Suprapubic skin (tissue), 4 donors: ENCODE measurements at places on chromosomes 11 and 22. TPM values are rescaled to one million over a fixed set of nuclear protein-coding genes. Genes with fewer than 3 reads are reported as not detected.

ANAPC15 gene
- total RNA-seq: 25.4 TPM

GRCh38 chr11:105447936-105448702, 161.8 kb upstream of the GRIA4 start:
- DNase-seq: no peak

PHETA2 gene
- total RNA-seq: 7.1 TPM

DNA sequence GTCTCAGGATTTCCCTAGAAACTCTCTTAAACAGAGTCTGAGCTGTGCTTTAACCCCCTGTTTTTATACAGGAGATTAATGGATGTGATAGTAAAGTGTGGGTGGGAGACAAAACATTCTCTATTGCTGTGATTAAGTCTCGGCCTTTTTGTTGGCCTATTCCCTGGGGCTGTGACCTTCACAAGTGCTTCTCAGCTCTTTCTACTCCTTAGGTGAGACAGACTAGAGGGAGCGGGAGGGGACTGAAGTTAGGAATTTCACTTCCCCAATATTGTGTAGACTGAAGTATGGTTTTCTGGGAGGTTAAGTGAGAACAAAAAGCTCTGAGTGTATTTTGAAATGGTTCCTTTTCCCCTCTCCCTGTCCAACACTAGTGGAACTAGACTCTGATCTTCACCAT, 29.8 kb upstream of the OR8B8 start:
- DNase-seq: no peak

GRCh38 chr11:10477690-10478046, 22.6 kb downstream of the AMPD3 start:
- peak; percentile 41 for DNase-seq

DNA sequence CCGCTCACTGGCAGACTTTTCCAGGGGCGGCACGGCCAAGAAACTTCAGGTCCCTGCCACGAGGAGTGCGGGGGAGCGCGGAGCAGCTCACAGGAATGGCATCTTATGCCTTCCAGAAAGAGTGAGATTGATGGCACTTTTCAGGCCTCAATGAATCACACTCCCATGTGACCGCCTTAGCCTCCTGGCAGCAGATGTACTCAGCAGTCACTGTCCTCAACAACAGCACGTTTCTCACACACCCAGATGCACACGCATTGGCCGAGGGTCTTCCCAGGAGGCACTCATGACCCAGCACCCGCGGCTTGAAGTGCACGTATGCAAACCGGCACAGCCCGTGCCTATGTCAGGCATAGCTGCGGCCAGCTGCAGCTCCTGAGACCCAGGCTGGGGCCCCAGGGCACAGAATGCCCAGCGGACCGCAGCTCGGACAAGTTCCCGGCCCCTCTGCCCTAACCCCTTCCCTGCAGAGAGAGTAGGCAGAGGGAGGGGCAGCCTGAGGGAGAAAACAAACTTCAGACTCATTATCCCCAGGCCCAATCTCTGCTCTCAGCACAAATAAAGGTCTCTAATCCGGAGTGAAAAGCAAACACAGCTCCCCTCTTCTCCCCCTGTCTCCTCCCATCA, 48.3 kb downstream of the RPUSD4 start:
- DNase-seq: peak; percentile 86

GRCh38 chr11:4539603-4540219, 5.3 kb upstream of the OR52M1 start:
- DNase-seq: no peak

DNA sequence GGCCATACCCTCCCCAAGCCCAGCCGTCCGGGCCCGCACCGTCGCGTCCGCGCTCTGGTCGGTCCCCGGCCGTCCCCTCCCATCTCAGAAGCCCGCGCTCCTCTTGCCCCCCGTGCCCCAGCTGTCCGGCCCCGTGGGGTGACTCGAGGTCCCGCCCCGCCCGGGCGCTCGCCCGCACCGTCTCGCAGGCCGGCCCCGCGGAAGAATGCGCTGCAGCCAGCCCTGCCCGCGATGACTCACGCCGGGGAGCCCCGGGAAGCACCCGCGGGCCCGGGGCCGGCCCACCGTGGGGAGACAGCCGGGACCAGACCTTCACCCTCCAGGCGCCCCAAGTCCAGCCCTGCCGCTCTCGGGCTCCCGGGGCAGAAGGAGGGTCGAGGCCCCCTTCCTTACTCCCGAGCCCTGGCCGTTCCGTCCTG, 320 bp upstream of the PHLDA2 start:
- no peak for DNase-seq

GRCh38 chr11:10305262-10305963, 540 bp downstream of the ADM start:
- DNase-seq: no peak

- peak; percentile 50 for DNase-seq
Measured at GRCh38 chr11:44266056-44266780, 43.7 kb downstream of the ALX4 start.

SCARF2 gene
- total RNA-seq: 7.6 TPM

GRCh38 chr11:40924915-40925314, 534.5 kb downstream of the LRRC4C start:
- no peak for DNase-seq

DNA sequence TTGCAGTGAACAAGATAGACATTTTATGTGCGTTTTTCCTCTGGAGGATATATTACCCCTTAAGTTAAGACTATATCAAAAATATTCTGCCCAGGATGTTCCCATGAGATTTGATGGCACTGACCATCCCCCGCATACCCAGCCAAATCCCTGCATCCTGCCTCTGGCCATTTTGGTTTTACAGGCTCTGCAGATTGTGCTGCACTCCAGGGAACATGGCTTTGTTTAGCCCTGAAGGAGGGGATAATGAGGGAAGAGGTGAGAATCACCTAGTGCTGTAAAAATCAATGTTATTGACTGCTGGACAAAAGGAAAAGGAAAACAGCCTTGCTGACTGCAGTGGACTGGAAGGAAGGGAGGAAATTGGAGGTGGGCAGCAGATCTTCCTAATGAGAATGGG, 717.4 kb downstream of the DLG2 start:
- DNase-seq: no peak

POU2AF2 gene
- not detected for total RNA-seq

DNA sequence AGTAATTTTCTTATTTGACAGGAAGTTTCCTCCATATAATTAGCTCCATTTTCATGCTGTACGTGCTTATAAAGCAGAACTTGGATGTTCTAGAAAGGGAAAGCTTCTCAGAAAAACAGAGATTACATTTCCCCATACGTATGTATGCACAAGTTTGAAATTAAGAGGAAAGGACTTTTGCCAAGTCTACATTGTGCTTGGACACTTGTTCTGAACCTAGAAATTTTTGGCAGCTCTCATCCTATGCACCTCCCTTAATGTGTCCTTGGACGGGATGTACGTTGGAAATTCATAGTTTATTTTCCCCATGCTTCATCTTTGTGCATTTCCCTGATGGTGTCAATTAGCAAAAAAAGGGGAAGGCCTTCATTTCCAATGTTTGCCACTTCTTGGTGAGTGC, 322.7 kb downstream of the BLID start:
- no peak for DNase-seq

GRCh38 chr11:1771700-1772099, 8.0 kb upstream of the CTSD start:
- DNase-seq: peak; percentile 76

NXPE2 gene
- not detected for total RNA-seq

APOL2 gene
- total RNA-seq: 21.8 TPM

FIBIN gene
- total RNA-seq: 10.1 TPM

LRRC74B gene
- total RNA-seq: not detected

DNA sequence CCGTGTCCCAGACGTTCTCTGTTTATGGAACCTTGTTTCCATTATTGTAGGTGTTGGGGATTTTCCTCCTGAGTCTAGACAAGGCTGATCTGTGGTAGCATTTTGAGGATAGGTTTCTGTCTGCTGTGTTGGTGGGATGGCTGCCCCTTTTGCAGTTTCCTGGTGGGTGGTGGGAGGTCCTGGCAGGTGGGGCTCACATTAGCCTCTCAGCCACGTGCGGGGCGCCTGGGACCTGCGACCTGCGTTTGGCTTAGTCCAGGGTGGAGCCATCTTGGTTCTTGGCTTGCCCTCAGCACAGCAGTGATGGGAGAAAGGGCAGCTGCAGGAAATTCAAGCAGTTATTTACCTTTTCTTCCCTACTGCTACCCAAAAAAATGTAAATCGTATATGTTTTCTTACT, 143.4 kb downstream of the TBC1D22A start:
- DNase-seq: no peak

DNA sequence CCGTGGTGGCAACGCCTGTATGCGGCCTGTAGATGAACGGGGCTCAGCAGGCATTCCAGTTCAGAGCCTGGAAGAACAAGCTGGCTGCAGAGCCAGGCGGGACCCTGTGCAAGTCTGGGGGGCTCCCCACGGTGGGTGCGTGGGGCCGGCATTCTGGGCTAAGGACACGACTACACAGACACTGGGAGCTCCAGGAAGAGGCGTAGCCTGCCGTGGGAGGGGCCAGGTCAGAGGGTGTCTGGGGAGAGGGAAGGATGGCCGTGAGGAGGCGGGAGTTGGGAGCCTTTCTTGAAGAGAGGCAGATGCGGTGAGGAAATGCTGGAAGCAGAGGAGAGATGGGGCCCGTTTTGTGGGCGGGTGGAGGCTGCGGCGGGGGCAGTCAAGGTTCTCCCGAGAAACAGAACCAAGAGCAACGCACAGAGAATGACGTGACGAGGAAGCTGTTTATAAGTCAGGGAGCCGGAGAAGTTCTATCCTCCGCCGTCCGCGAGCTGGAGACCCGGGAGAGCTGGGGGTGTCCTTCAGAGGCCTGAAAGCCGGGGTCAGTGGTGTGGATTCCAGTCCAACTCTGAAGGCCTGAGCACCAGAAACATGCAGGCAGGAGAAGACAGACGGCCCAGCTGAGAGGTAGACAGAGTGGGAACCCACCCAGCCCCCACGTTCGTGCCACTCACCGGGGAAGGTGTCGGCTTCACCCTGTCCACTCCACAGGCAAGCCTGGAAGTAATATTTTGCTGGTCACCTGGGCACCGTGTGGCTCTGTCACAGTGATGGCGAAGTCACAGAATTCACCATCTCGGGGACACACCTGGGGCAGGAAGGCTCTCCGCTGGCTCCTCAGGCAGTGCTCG, 529.6 kb downstream of the BRD1 start:
- DNase-seq: peak; percentile 48

EMID1 gene
- 1.6 TPM for total RNA-seq

DNA sequence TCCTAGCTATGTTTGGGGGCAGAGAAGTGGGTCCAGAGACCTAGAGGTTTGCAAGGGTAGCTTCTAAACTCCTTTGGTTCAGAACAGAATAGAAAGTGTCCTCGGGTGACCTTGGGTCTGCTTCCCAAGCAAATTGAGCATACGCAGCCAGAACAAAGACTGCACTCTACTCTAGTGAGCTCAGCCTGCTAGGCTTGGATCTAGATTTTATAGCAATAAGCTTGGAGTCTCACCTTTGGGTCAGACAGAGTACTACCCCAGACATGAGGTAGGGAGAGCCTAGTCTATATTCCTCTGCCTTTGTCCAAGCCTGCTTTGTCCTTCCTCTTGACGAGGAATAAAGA, 52.6 kb upstream of the ELF5 start:
- no peak for DNase-seq

DNA sequence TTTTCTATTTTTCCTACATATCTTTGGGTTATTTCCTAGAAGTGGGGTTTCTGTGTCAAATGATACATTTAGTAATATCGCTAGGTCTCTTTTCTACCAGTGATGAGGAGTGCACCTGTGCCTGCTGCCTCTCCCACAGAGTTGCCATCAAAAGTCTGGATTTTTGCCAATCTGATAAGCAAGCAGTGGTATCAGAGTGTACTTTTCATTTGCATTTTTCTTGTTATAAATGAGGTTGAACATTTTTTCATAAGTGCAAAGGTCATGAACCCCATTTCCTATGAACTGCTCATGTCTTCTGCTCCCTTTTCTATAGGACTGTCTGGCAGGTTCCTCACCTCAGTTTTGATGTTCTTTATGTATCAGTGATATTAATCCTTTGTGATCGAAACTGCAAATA, 1.7 kb downstream of the TRPM5 start:
- DNase-seq: no peak

GRCh38 chr11:7973011-7973410, 7.8 kb upstream of the NLRP10 start:
- DNase-seq: no peak

GRCh38 chr22:39278040-39278439, 33.3 kb upstream of the PDGFB start:
- DNase-seq: no peak

DNA sequence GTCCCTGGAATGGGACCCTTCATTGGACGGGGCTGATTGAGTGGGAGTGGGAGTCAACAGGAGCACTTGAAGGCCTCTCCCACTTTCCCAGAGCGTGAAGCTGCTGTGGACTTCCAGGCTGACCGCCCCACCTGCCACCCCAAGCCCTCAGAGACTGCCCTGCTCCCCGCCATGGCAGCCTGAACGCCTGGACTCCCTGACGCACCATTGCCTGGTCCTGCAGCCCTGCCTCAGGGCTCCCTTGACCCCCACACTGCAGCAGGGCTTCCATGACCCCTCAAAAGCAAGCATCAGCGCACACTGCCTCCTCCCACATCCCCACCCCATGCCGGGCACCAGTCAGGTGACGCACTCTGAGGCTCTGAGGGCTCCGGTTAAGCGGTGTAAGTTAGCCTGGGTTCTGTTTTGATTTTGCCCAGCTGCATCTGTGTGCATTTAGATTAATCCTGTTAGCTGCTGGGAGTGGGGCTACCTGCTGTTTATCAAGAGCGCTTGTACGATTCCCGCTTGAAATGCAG, 39.4 kb downstream of the TRIM29 start:
- no peak for DNase-seq

GRCh38 chr11:65576867-65577755, 1.3 kb downstream of the EHBP1L1 start:
- no peak for DNase-seq

GRCh38 chr11:94934362-94934761, 39.0 kb downstream of the CWC15 start:
- DNase-seq: peak; percentile 64

- no peak for DNase-seq
Measured at GRCh38 chr11:76067099-76067498, 139.2 kb downstream of the WNT11 start.

GRCh38 chr11:71987521-71987920, 11.2 kb upstream of the IL18BP start:
- DNase-seq: no peak

DNA sequence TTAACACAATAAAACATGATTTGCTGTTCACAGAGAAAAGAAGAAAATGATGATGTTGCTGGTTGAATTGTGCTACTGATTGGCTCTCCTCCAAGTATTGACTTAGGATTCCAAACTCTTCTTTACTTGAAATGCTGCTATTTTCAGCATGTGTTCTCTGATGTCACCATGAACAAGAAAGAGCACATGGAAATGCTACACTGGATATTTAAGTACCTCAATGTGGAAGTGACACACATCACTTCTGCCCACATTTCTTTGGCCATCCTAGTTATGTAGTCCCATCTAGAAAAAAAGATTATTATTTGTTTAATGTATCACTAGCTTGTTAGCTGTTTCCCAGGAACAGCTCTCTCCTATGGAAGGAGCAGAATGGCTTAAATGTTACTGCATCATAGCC, 27.2 kb downstream of the OR52B2 start:
- DNase-seq: no peak

OR5B3 gene
- not detected for total RNA-seq

DNA sequence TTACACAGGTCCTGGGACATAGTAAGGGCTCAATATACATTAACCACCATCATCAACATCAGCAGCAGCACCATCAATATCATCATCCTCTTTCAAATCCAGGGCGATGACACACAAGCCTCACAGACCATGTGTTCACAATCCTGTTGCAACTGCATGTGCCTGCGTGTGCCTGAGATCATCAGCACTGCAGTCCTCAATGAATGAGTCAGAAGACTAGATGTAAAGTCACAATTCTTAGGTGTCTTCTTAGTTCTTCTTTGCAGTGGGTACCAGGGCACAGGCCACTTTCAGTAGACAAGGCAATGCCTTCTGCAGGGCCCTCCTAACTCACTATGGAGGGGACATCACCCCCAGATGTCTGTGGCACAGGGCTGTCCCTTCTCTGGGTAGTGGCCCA, 111.1 kb downstream of the MYO18B start:
- no peak for DNase-seq

SLC22A6 gene
- not detected for total RNA-seq
